Activated T-cell treated with anti-CD3 and anti-CD28 coated beads, Interleukin-2, amount 50 U/mL, for 48 hours (primary cell): ENCODE measurements at places on chromosomes 1 and 21.
A peak's percentile ranks its signal among the peaks of the same experiment; 100 is the strongest.

DNA sequence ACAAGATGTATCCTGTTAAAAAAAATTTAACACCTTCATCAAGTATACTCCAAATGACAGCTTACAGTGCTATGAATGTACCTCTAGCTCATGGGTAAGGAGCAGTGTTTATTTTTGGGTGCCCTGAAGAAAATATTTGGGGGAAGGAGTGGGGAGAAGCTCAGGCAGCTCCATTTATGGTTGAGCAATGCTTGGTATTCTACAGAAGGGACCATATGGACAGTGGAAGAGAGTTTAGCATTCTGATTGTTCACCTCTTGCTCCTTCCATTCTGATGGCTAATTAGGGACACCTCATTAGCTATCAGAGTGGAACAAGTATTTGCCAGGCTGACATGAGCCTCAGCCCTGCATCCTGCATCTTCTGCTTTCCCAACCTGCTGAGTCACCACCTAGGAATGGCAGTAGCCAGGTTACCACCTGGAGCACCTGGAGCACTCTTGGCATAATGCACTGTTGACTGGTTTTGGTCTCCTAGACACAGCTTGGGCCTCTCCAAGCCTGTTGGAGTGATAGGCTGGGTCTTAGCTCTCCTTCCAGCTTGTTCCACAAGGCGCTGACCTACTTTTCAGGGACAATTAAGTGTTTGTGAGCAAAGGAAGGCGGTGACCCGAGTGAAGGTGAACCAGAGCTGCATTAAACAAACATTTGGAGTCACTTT is 62.0 kb upstream of the MACF1 start:
- DNase-seq, result no peak

GRCh38 chr1:116112388-116113140 is 1.4 kb downstream of the MAB21L3 start:
- DNase-seq, result no peak

DNA sequence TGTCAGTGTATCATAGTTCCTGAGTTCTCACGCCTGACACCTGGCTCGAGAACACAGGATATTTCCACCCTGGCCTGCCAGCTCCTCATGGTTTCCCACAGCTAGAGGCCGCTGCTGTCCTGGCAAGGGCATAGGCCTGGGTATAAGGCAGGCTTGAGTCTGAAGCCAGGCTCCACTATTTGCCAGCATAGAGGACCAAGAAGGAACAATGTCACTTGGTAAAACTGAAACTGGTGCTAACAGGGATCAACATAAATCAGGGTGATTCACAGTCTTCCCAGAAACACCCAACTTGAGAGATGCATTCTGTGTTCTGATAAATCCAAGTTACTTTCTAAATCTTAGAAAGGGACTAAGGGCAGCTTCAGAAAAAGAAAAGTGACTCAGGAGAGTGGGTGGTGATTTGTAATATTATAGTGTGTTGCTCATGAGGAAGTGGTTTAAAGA is 6.9 kb upstream of the S100A2 start:
- peak; percentile 80 for DNase-seq

- DNase-seq, result no peak
These were observed 186.1 kb downstream of the CLEC20A start for GRCh38 chr1:178310685-178311105.
